Caco-2 (cell line): ENCODE measurements at places on chromosomes 11 and 22. TPM values are rescaled to one million over a fixed set of nuclear protein-coding genes. Genes with fewer than 3 reads are reported as not detected.

MRGPRX4 gene
- total RNA-seq = not detected in 2 replicates

SCN3B gene
- 0.77 and 0.82 TPM in 2 replicates for total RNA-seq

NCAPH2 gene
- total RNA-seq = 84.3 and 88.9 TPM in 2 replicates

SLC22A25 gene
- total RNA-seq = 0.16 TPM in 1 of 2 replicates, not detected in the other

IGLL1 gene
- total RNA-seq = not detected in 2 replicates

DNA sequence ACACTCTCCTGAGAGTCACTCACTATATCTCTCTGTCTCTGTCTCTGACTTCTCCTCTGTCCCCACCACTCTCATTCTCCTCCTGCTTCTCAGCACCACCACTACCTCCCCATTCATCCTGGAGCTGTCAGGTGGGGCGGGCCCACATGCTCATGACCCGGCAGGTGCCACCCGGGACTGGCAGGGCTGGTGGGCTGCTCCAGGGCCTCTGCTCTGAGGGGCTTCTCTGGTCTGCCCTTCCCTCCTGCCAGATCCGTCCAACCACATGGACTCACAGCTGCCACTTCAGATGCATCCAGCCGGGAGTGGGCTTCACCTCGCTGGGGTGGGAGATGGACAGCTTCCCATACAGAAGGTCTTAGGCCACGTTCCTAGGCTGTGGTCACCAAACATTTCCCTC is 4.8 kb upstream of the EMID1 start:
- no peak for DNase-seq

DNA sequence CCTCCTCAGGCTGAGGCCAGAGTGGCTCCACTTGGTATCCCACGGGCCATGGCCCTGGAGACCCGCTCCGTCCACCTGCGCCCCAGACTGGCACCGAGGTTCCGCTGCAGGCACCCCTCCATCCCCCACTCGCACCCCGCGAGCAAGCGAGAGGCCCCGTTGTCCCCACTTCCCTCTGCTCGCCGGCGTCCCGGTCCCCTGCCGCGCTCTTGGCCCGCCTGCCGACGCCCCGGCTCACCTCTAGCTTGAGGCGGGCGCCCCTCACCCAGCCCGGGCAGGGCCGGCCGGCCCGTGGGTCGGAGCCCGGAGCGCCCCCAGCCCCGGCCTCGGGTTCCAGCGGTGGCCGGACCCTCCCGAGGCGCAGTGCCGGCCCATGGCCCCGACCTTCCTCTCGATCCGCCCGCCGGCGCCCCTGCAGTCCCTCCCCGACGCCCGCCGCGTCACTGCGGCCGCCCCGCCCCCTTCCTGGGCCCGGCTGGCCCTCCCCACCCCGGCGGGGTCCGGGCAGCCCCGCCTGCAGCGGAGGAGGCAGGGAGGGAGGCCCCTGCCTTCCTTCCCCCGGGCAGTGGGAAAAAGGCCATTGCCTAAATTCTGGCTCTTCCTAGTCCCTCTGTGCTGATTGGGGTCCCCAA is at the start of gene PITPNM1:
PITPNM1 (minus strand) TSS at position 414 of the 632 bp plus-strand sequence. CDS start 1,183 bp downstream, outside the sequence.
- peak; percentile 83 for DNase-seq

- DNase-seq = peak; percentile 61
These were observed 179.2 kb upstream of the ZBED5 start for GRCh38 chr11:11036848-11037732.

DNA sequence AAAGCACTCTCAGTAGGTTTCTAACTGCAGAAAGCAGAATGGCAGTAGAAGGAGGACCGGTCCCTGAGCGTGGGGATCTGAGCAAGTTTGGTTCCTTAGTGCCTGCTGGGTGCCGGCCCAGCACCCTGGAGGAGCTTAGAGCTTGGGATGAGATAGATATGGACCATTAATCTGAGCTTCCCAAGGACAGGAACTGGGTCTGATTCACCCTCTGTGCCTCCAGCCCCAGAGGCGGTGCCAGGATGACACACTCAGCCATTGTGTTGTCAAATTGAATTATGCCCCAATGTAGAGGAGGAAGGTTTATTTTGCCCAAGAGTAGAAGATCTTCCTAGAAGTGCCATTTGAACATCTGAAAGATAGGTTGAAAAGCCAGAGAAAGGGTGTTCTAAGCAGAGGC is 4.3 kb downstream of the ZC3H7B start:
- DNase-seq = no peak

- DNase-seq = no peak
These were observed 116.6 kb downstream of the GALNT18 start for GRCh38 chr11:11505190-11505589.

DNA sequence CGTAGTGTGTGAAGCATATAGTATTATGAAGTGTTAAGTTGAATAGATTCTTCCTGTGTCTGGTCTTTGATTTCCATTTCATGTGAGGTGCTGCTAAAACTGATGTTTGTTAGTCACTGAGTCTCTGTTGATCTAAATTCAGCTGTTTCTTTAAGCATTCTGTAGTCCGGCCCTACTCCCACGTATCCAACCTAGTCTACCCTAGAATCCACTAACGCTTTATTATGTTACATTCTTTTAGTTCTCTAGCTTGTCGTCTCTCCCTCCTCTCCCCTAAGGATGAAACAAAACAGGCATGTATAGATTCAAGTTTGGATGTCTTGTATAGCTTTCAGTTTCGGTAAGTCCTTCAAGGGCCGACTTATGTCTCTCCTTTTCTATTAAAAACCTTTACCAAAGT is 4.1 kb downstream of the WEE1 start:
- DNase-seq = no peak

DNA sequence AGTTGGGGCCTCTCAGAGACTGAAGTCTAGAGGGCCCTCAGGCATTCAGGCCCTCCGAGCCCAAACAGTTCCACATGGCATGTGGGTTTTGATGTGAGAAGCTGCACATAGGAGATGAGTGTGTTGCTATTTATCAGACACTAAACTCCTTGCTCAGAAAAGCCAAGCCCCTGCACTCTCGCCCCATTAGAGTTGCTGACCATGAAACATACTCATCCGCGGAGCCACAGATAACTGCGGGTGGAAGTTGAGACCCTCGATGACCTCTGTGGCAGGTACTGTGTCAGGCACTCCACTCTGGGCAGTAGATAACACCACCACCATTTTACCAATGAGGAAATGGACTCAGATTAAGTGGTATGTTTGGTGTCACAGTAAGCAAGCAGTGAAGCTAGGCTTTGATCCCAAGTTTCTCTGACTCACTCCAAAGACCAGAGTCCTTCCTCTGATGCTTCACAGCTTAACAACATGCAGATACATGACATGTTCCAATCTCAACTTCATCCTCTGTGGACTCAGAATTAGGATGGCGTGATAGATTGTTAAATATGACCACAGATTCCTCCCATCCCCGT is 202.1 kb downstream of the ADAMTS15 start:
- no peak for DNase-seq

GRCh38 chr11:102157219-102157618 is 47.0 kb downstream of the YAP1 start:
- no peak for DNase-seq
